SHP77 (cell line): ENCODE measurements at places on chromosomes 4 and X.

DNA sequence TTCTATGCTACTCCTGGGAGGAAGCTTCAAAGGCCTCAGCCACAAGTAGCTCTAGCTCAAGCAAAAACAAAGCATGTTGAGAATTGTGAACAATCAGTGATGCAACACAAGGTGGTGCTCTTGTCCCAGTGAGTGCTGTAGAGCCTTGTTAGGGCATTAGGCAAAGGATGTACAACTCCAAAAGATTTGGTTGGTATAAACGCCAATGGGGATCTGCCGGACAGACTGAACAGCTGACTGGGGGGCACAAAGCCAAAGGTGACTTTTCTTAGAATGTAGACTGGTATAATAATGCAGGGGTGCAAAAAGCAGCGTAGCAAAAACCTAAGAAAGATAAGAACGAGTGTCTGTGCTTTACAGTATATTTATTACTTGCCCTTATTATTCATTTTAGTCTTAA is 62.6 kb upstream of the ALB start:
- peak; percentile 80 for DNase-seq

DNA sequence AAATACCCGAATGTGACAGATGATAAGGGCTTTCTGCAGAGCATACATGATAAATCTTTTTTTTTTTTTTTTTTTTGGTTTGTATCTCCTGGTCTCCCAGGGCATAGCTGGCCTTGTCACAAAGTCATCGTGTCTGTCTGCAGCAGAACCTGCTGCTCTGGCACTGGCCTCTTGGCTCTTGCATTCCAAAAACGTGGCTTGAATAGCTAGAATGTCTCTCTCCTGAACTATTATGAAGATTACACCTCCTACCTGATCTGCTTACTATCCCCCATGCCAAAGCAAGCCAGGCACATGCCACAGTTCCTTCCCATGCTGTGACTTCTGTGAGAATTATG is 50.4 kb upstream of the SCRG1 start:
- no peak for DNase-seq

GRCh38 chr4:96639932-96640331 is 800.0 kb downstream of the PDHA2 start:
- DNase-seq: no peak

- no peak for DNase-seq
Measured at GRCh38 chr4:151663109-151663508, 97.7 kb downstream of the GATB start.

DNA sequence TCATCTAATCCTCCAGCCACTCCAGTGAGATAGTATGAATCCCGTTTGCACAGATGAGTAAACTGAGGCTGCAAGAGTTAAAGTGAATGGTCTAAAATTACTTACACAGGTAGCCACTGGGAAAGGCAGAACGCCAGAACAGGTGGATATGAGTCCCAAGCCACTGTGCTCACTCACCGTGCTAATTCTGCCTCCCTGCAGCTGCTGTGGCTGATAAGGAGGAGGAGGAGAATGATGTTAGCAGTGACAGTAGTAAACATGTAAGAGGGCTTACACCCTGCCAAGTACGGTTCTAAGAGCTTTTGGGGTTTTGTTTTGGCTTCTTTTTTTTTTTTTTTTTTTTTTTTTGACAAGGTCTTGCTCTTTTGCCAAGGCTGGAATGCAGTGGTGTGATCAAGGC is 90.5 kb upstream of the PRPS2 start:
- no peak for DNase-seq

GRCh38 chrX:149759824-149760223 is 14.0 kb upstream of the HSFX1 start:
- no peak for DNase-seq

GRCh38 chr4:123673971-123674370 is 277.4 kb downstream of the SPRY1 start:
- DNase-seq: no peak
